ENCODE measurements at places on chromosomes 7 and 10.

- no peak overlapping the region for H3K27ac ChIP-seq
- no peaks in the 10 kb centered on the region for H3K27me3 ChIP-seq
- no peak for DNase-seq
- no peaks in the 10 kb centered on the region for H3K36me3 ChIP-seq
- H3K4me1 ChIP-seq, result peaks cover 8% of the 10 kb centered on the region
These were observed 76.8 kb downstream of the GATA3 start for GRCh38 chr10:8130973-8131911.

- DNase-seq, result no peak
- no peak overlapping the region for H3K4me3 ChIP-seq
- no peaks in the 10 kb centered on the region for H3K4me1 ChIP-seq
- no peaks in the 10 kb centered on the region for H3K36me3 ChIP-seq
- no peak overlapping the region for H3K27ac ChIP-seq
- H3K27me3 ChIP-seq, result no peaks in the 10 kb centered on the region
These were observed 98.1 kb downstream of the TCF7L2 start for GRCh38 chr10:113047963-113048781.

- H3K27ac ChIP-seq, result no peak overlapping the region
- H3K36me3 ChIP-seq, result no peaks in the 10 kb centered on the region
- peaks cover 11% of the 10 kb centered on the region for H3K4me1 ChIP-seq
These were observed 243.5 kb downstream of the CELF2 start for GRCh38 chr10:11261143-11261542.

- no peak for DNase-seq
- no peaks in the 10 kb centered on the region for H3K27me3 ChIP-seq
- no peak overlapping the region for H3K27ac ChIP-seq
- no peaks in the 10 kb centered on the region for H3K36me3 ChIP-seq
- no peak overlapping the region for H3K4me3 ChIP-seq
These were observed 159.1 kb downstream of the ARHGAP12 start for GRCh38 chr10:31769564-31769963.

DNA sequence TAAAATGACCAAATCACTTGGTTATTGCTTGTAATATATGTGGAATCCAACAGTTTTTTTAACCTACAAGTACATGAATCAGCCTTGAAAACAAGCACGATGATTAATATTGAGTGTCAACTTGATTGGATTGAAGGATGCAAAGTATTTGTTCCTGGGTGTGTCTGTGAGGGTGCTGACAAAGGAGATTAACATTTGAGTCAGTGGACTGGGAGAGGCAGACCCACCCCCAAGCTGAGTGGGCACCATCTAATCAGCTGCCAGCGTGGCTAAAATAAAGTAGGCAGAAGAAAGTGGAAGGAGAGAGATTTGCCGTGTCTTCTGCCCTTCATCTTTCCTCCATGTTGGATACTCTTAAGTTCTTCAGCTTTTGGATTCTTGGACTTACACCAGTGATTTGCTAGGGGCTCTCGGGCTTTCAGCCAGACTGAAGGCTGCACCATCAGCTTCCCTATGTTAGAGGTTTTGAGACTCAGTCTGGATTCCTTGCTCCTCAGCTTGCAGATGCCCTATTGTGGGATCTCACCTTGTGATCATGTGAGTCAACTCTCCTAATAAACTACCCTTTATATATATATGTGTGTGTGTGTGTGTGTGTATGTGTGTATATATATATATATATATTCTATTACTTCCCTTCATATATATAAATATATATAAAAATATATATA, 118.4 kb upstream of the WDR11 start:
- H3K4me3 ChIP-seq, result no peak overlapping the region
- peak; percentile 37 for DNase-seq
- no peaks in the 10 kb centered on the region for H3K4me1 ChIP-seq
- no peak overlapping the region for H3K27ac ChIP-seq

DNA sequence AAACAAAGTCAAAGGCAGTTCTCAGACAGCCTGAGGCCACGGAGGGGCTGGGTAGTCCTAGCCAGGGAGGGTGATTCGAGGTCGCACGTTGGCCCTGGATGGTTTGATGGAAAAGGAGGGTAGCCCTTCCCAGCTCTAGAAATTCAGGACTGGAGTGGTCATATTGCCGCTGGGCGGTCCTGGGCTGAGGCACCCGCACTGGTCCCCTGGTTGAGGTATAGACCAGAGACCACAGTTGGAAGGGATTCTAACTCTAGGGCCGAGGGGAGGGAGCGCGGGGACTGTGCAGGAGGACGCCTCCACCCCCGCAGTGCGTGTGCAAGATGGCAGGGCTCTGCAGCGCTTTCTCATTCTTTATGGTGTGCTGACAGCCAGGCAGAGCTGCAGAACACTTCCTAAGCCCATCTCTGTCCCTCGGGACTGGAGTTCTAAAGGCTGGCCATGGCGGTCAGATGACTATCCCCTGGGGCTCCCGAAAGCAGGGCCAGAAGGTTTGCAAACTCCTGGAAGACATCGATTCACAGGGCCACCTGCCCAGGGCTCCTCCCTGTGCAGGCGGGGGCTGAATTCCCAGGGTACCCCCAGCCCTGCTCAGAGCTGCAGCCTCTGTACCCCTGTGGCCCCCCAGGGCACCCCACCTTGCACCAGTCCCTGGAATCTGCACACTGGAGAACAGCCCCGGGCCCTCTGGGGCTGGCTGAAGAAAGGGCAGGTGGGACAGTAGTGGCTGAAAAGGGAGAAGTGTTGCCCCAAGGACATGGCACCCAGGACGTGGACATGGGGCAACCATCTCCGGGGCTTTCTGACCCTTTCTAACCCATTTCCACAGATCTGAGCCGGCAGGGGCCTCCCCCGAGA, 51.0 kb upstream of the ELN start:
- no peak overlapping the region for H3K27ac ChIP-seq
- no peaks in the 10 kb centered on the region for H3K27me3 ChIP-seq
- DNase-seq, result no peak
- peaks cover 11% of the 10 kb centered on the region for H3K4me1 ChIP-seq
- H3K4me3 ChIP-seq, result no peak overlapping the region

GRCh38 chr7:155864991-155865690, 52.9 kb upstream of the SHH start:
- DNase-seq, result no peak
- H3K36me3 ChIP-seq, result no peaks in the 10 kb centered on the region
- H3K27ac ChIP-seq, result no peak overlapping the region
- H3K4me3 ChIP-seq, result no peak overlapping the region

GRCh38 chr10:74640134-74640921, 186.1 kb upstream of the KAT6B start:
- DNase-seq, result peak; percentile 96
- peak overlapping the region; percentile 60 for H3K4me3 ChIP-seq
- peaks cover 70% of the 10 kb centered on the region for H3K4me1 ChIP-seq

DNA sequence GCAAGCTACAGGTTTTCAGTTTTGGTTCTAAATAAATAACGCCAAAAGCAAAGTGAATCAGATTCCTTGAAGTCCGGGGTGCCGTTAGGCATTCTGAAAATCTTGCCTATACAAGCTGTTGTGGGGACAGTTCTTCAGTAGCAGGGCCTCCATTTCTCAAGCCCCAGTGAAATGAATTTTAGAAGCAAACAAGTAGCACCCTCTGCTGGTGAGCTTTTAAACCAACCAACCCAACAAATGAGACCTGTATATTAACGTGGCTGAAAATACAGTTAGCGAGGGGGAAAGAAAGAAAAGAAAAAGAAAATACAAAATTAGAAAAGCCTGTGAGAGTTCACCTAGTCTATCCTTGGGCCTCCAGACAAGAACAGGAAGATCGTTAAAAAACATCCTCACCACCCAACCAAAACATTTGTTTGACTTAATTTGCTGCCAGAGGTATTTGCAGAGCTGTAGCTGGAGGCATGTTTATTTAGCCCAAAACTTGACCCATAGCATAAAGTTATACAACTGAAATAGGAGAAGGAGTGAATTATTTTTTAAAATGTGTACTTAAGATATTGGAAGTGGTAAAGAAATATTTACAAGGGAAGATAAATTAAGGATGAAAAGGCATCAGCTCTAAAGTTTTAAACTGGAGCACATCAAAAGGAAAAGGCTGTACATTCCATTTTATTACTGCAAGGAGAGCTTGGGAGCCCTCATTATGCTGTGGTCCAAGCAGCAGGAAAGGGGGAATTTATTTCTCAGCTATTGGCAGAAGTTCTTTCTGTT, 98.9 kb downstream of the DYNC1I1 start:
- no peaks in the 10 kb centered on the region for H3K4me1 ChIP-seq
- H3K4me3 ChIP-seq, result no peak overlapping the region
- H3K27me3 ChIP-seq, result no peaks in the 10 kb centered on the region
- no peak overlapping the region for H3K27ac ChIP-seq
- no peaks in the 10 kb centered on the region for H3K36me3 ChIP-seq
- DNase-seq, result peak; percentile 83

DNA sequence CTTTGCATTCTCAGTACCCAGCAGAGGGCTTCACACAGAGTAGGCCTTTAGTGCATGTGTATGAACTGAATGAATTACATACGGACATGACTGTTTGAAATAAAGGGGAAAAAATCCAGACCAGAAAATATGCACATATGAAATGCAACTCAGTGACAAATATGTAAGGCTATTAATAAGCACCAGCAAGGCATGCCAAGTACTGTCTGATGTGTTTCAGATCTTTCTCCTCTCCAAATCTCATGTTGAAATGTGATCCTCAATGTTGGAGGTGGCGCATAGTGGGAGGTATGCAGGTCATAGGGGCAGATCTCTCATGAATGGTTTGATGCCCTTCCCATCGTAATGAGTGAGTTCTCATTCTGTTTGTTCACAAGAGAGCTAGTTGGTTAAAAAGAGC, 87.3 kb upstream of the TOMM7 start:
- H3K27ac ChIP-seq, result no peak overlapping the region
- no peak for DNase-seq
- H3K4me3 ChIP-seq, result no peak overlapping the region
- H3K36me3 ChIP-seq, result no peaks in the 10 kb centered on the region
- no peaks in the 10 kb centered on the region for H3K4me1 ChIP-seq

- no peaks in the 10 kb centered on the region for H3K27me3 ChIP-seq
- no peak overlapping the region for H3K27ac ChIP-seq
- H3K4me3 ChIP-seq, result no peak overlapping the region
- H3K36me3 ChIP-seq, result no peaks in the 10 kb centered on the region
- H3K4me1 ChIP-seq, result no peaks in the 10 kb centered on the region
These were observed 69.4 kb downstream of the EBF3 start for GRCh38 chr10:129894698-129895097.

Measured in Karpas-422 (cell line).